HEK293T (cell line): ENCODE measurements at places on chromosomes 11 and 22.

GRCh38 chr22:50141891-50142363 lies 28.6 kb upstream of the PANX2 start:
- no peak for DNase-seq

DNA sequence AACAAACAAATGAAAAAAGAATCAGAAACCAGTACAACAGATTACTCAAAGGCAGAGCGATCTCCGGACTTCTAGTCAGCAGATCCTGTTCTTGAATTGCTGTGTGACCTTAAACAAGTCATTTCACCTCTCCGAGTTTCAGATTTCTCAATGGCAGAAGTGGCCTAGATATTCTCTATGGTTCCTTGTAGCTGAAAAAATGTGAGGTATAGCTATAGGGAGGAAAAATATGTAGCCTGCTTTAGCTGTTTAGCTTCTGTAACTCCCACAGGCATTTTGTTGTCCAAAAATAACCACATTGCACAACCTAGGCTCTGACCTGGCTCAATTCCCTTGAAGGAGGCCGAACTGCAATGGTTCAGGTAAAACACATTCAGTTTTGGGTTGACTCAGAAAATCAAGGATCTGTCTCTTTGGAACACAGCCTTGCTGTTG lies 100.7 kb downstream of the DBX1 start:
- no peak for DNase-seq

DNA sequence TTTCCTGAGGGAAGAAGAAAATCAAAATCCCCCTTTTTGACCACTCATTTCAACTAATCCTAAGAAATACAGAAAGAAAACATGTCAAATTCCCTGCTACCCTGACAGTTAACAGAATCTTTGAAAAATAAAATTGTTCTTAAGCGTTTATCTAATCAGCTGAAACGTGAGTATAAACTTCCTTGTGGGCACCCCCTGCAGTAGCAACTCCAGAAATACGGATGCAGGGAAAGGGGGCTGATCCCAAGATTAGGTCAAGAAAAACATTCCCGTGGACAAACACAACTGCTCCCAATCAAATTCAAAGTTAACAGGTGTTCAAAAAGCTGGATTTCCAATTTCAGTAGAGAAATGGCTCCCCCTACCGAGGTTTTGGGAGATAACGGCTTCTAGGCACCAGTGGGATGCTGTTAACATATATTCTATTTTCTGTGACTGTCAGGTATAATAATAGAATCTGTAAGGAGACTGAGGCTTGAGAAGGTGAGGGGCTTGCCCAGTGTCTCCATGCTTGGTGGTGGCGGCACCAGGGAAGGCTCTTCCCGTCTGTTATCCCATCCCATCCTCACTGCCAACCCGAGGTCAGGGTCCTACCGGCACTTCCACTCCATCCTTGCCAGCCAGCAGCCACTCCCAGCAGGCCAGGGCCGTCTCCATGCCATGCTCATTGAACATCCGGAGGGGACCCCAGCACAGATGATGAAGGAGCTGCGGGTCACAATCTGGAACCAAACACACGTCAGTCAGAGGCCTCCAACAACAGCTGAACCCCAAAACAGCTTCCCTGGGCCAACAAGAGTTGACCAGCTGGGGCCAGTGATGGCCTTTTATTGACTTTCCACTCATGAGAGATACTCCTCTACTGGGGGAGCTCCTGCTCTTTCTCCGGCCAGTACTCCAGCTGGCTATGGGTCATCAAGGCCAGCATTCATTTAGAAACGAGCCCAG lies 32.0 kb upstream of the SERPIND1 start:
- peak; percentile 64 for DNase-seq

GRCh38 chr11:79276736-79277325 lies 164.0 kb downstream of the TENM4 start:
- DNase-seq = no peak

DNA sequence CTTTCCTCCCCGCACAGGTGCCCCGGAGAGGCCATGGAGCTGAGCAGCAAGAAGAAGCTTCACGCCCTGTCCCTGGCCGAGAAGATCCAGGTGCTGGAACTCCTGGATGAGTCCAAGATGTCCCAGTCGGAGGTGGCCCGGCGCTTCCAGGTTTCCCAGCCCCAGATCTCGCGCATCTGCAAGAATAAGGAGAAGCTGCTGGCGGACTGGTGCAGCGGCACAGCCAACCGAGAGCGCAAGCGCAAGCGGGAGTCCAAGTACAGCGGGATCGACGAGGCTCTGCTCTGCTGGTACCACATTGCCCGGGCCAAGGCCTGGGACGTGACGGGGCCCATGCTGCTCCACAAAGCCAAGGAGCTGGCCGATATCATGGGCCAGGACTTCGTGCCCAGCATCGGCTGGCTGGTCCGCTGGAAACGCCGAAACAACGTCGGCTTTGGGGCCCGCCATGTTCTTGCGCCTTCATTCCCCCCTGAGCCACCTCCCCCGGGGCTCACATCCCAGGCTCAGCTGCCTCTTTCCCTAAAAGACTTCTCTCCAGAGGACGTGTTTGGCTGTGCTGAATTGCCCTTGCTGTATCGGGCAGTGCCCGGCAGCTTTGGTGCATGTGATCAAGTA lies 1.3 kb downstream of the TIGD3 start:
- DNase-seq = no peak

DNA sequence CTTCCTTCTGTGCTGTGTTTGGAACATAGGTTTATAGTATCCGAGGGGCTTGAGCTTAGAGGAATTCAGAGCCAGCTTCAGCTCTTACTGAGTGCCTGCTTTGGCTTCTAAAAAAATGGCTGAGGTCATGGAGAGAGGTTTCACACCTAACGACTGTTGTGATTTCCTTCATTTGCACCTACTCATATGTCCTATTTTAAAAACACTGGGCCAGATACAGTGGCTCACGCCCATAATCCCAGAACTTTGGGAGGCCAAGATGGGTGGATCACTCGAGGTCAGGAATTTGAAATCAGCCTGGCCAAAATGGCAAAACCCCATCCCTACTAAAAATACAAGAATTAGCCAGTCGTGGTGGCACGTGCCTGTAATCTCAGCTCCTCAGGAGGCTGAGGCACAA lies 38.3 kb upstream of the SYT13 start:
- DNase-seq = no peak

- no peak for DNase-seq
Observed at GRCh38 chr11:6991227-6991626, 28.9 kb downstream of the ZNF214 start.

GRCh38 chr11:119370486-119371046 lies 10.9 kb downstream of the USP2 start:
- DNase-seq = no peak

- DNase-seq = no peak
Observed at GRCh38 chr11:61908730-61909316, 8.5 kb downstream of the RAB3IL1 start.

- DNase-seq = peak; percentile 13
Observed at GRCh38 chr11:77776455-77776854, 44.1 kb downstream of the RSF1 start.

GRCh38 chr11:85643191-85643614 lies 4.6 kb upstream of the TMEM126A start:
- no peak for DNase-seq

DNA sequence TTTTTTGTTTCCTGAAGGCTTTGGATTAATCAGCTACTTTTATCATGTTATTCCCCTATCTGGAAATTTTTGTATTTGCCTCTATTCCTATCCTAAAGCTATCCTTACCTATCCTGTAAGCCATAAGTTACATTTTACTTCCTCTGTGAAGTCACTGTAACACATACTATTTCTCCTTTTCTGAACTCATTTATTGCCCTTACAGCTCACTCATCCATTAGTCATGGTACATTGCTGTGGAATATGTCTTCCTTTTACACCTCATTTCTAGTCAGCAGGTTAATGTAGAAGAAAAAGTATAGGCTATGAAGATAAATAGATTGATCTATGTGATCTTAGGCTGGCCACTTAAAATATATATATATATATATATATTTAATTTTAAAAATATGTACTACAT lies 28.0 kb downstream of the SWAP70 start:
- no peak for DNase-seq

- no peak for DNase-seq
Observed at GRCh38 chr11:66951927-66952337, 6.3 kb downstream of the PC start.

DNA sequence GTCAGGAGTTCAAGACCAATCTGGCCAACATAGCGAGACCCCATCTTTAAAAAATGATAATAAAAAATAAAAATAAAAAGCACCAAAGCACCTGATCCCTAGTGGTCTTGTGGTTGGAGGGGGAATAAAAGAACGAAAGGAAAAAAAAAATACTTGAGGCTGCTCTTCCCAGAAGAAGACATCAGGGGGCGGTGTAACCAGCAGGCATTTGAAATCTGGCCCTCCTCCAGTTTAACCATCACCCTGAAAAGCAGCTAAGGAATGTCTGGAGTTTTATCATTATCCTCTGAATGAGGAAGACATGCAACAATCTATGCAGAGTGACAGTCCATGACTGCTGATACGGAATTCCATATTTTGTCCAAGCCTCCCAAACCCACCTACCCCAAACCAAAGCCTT lies 5.6 kb upstream of the KCTD17 start:
- peak; percentile 73 for DNase-seq

DNA sequence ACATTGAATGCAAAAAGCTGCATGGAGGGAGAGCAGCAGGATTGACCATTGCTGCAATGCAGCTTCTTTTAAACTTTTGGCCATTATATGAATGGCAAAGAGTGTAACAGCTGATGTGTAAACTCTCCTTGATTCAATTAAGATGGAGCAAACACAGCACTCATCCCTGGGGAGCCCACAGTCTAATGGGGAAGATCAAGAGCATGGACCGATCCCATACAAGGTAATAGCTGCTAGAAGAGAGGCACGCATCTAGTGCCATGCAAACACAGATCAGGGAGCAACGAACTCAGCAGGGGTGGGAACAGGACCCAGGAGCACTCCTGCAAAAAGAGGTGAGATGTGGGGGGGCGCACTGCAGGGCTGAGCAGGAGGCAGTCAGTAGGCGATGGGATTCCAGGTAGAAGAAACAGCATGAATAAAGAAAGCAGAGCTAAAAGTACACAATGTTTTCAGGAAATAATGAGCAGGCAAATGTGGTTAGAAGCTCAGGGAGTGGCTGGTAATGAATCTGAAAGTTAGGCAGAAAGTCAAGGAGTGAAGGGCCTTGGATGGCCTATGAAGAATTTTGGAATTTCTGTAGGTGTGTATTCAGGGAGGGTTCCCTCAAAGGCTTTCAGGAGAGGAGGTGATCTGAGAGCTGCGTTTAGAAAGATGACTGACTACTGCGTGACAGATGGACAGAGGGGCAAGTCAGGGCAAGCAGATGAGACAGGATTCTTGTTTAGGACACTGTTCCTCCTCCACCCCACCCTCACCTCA lies 17.2 kb upstream of the BMAL1 start:
- no peak for DNase-seq

GRCh38 chr11:45560913-45561281 lies 104.5 kb downstream of the CHST1 start:
- DNase-seq = no peak

GRCh38 chr11:19711911-19712280 lies 741 bp upstream of the NAV2 start:
- no peak for DNase-seq

GRCh38 chr11:120551191-120551590 lies 39.6 kb downstream of the GRIK4 start:
- no peak for DNase-seq

GRCh38 chr22:36334081-36334820 lies 53.5 kb downstream of the MYH9 start:
- DNase-seq = no peak

DNA sequence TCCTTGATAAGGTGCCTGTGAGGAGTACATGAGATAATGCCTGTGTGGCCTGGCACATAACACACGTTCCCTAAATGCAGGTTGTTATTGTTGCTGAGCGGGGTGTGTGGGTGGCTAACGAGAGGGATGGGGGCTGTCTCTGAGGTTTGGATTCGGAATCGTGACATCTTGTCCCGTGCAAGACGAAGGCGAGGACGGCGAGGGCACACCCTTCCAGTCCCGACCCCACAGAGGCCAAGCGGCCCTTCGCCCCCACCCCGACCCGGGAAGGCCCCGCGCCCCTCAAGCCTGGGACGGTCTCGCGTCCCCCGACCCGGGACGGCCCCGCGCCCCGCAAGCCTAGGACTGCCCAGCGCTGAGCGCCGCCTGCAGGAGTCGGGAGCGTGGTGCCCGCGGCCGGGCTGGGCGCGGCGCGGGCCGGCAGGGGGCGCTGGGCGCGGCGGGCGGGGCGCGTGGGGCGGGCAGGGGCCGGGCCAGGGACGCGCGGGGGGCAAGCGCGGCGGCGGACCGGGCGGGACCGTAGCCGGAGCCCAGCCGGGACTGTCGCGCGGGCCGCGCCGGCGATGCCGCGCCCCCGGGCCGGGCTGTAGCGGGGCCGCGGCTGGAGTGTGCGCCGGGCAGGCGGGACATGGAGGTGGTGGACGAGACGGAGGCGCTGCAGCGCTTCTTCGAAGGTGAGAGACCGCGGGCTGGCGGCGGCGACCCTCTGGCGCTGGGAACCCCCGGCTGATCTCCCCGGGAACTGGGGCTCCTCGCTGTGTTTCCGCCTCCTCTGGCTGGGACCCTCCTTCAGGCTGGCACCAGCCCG lies at the start of gene MYRF:
TSS of gene MYRF (plus strand) at position 520 of the 808 bp plus-strand sequence. CDS start at position 629, 109 bp downstream.
- peak; percentile 87 for DNase-seq

- no peak for DNase-seq
Observed at GRCh38 chr11:91703042-91703441, 521.6 kb upstream of the FAT3 start.

DNA sequence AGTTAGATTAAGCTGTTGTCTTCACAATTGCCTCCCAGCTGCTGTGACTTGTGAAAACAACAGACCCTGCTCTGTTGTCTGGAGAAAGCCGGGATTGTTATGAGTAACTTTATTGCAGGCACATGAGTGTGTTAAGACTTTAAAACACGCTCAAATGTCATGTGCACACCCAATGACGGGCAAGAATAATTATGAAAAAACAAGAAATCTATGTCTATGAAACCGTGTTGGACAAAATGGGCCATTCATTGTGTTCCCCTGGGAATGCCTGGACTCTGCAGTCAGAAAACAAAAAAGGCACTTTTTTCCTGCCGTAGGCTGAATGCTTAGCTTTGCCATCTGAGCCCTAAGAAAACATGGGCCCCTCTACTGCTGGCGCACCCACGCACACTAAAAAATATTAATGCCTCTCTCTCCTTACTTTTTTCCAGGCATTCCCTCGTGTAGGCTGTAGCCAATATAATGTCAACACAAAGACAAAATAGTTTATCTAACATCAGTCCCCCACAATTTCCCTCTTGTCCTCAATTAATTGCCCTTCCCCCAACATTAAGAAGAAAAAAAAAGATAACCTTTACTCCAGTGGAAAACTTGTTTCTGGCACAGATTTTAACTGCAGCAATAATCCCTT lies 207.9 kb downstream of the SOX6 start:
- peak; percentile 26 for DNase-seq

GRCh38 chr11:29438815-29439214 lies 578.0 kb downstream of the KCNA4 start:
- no peak for DNase-seq

- peak; percentile 17 for DNase-seq
Observed at GRCh38 chr11:107651672-107652071, 60.2 kb downstream of the SLN start.

- no peak for DNase-seq
Observed at GRCh38 chr22:28810821-28811491, 10.6 kb upstream of the XBP1 start.
